Cortex of kidney (tissue), 1 donor: ENCODE measurements at places on chromosomes 5 and 9.

DNA sequence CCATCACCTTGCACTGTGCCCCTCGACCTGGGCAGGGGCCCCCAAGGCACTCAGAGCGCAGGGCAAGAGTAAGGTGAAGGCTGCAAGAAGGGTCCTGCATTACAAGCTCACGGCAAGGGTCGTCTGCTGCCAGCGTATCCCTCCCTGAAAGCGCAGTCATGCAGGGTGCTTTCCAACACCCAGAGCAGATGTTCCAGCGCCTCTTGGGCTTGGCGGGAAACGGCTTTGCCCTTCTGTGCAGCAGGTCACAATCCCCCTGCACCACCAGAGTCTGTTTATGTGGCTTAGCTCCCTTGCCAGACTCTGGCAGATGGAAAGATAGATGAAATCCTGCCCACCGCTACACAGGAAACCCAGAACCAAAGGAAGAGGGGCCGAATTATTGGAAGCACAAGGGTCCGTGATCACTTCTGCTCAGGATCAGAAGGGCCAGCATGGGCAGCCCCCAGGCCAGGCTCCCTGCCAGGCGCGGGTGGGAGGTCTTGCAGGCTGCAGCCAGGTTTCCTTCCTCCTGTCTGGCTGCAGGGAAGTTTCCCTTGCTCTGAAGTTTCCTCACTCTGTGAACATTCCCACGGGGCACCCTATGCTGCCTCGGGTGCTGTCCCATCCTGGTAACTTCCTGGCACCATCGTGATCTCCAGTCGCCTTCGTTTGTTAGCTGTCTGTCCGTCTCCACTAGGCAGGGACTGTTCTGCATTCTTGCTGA, 132.2 kb downstream of the ZNF354C start:
- DNase-seq = no peak

GRCh38 chr9:95089257-95090022, 228.1 kb downstream of the FANCC start:
- DNase-seq = no peak

- no peak for DNase-seq
Measured at GRCh38 chr5:31944684-31945445, 229.3 kb downstream of the GOLPH3 start.

GRCh38 chr5:58048185-58048925, 411.5 kb downstream of the PLK2 start:
- DNase-seq = no peak

DNA sequence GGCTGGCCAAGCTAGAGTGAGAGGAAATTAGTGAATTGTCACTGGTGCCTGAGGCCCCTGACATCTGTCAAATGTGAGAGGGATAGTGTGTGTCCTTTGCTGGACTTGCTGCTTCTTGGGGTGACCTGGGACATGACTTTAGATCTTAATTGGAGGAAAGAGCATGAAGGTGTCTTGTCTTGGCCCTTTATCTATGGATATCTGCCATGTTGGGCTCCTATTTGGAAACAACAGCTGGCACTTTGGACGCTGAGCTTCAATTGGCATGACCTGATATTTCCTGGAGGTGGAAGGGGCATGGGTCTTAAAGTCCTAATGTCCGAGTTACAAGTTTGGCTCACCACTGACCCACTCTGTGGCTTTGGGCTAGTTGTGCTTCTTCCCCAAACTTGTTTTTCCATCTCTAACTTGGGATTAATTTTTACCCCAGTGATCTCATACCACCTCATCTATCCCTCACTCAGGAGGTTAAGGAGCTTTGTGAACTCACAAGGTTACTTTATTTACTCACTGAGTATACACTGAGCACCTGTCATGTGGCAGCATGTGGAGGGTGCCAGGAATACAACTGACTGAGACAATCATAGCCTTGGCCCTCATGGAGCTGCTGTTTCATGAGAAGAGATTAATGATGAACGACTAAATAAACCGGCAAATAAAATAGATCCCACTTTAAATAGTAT, 30.1 kb upstream of the CXCL14 start:
- DNase-seq = no peak

- DNase-seq = no peak
Measured at GRCh38 chr9:38681747-38682227, 38.1 kb downstream of the FAM240B start.

DNA sequence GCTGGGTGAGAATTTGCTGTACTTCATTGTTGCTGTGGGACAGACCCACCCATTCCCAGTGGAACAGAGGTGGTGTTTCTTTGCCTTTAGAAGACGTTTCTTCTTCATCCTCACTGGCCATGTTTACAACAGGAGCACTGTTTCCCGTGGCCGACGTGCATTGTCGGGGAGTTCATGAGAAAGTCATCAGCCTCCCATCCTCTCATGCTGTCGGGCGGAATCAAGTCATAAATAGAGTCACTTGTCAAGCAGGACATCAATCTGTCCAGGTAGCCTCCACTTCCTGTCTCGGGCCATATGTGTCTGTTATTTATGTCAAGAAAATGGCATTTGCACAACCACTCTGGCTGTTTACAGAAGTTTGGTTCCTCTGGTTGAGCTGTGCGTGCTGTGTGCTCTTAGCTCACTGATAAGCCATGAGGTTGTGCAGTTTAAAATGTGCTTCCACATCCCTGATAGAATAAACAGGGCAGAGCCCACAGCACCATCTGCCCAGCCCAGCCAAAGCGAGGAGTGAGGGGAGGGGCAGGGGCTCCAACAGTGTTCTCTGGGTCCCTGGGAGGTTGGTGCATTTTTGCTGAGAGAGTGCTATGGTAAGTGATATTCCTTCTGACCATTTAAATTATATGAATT, 401.9 kb upstream of the IRX2 start:
- no peak for DNase-seq

DNA sequence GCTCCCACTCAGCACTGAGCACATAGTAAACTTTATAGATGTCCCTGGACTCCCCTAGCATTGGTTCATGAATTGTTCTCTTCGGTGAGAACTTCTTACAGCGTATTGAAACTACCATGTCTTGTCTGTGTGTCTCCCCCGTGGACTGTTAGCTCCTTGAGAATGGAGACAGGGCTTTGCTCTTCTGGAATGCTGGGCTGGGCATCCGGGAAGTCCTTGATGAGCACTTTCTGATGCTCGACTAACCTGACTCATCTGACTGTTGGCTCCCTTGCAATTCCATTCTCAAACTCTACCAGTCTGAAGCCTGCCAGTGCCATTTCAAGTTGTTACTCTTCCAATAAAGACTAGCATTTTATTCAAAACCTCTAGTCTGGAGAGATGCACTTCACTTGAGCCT, 15.0 kb upstream of the PFDN1 start:
- DNase-seq = no peak

DNA sequence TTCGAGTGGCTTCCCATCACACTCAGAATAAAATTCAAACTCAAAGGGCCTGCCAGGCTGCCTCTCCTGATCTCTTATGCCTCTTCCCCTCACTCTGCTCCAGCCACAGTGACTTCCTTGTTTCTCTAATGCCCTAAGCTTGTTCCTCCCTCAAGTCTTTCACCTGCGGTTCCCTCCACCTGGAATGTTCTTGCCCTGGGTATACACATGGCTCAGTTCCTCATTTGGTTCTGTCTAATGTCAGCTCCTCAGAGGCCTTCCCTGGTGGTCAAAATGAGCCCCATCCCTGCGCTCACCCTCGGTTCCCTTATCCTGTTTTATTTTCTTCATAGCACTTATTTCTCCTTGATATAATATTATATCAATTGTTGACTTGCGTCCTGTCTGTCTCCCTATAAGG, 12.7 kb upstream of the CYSTM1 start:
- DNase-seq = no peak

DNA sequence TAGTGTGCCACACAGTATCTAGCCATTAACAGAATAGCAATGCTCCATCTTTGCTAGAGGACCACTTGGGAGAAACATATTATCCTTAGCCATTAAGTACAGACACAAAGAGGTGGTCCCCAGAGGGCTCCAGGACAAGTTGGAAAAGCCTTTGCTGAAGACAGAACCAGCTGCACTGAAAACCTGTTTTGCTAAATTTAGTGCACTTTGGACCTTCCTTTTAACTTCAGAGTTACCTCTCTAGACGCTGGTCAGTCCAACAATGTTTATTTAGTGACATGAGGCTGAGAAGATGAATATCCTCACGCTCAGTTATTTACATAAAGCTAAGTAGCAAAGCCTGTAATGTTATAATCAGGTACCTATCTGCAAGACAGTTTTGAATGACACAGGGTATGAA, 265.0 kb upstream of the ZNF608 start:
- DNase-seq = no peak

DNA sequence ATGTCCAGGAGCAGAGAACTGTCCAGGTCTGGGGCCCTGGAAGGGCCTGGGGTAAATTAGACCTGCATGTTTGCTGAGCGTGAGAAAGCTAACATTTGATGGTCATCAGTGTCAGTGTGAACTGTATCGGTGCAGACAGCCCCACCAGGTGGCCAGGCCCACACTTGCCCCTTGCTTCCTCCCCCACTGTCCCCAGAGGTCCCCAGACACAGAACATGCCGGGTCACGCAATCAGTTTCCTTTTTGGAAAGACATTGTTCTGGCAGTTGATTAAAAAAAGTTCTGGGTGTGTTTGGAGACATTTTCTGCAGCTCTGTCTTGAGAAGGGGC, 1.5 kb downstream of the NKD2 start:
- DNase-seq = no peak

DNA sequence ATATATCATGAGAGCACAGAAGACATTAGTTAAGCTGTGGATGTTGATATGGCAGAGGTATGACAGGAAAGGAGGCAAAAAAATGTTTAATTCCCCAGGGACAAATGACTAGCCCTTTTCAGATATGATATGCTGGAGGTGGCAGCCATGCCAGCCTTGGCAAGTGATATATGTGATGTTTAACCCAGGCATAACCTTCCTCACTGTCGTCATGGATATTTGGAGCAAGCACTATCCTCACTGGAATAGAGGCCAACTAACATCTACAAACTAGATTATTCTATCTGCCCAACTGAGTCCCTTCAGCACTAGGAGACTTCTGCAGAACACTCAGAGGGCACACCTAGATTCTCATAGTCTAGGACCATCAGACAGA, 27.3 kb upstream of the SLC46A2 start:
- no peak for DNase-seq

DNA sequence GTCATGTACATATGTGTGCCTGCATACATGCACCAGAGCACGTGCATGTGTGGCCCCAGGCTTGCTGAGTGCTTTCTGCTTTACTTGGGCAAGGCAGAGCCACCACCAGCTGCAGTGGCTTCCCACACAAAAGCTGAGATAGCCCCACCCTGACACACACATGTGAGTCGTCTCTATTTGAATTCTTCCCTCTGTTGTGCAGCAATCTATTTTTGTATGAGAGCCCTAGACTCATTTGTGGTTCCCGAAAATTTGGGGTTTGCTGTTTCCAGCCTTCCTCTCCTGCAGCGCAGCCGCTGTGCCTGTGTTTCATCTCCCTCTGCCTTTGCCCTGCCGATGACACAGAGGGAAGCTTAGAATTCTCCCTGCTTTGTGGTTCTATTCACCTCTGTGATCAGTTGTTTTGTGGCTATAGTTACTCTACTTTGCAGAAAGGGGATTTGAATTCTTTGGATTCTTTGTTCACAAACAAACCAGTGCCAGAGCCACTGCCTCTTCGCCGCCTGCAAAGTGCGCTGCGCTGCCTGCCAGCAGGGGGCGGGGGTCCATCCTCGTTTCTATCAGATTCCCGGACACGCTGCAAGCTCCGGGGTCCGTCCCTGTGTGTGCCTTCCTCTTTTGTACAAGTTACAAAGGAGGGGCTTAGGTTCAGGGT, 95.8 kb upstream of the DAP start:
- no peak for DNase-seq

GRCh38 chr9:129323999-129324553, 146.0 kb upstream of the IER5L start:
- DNase-seq = no peak

DNA sequence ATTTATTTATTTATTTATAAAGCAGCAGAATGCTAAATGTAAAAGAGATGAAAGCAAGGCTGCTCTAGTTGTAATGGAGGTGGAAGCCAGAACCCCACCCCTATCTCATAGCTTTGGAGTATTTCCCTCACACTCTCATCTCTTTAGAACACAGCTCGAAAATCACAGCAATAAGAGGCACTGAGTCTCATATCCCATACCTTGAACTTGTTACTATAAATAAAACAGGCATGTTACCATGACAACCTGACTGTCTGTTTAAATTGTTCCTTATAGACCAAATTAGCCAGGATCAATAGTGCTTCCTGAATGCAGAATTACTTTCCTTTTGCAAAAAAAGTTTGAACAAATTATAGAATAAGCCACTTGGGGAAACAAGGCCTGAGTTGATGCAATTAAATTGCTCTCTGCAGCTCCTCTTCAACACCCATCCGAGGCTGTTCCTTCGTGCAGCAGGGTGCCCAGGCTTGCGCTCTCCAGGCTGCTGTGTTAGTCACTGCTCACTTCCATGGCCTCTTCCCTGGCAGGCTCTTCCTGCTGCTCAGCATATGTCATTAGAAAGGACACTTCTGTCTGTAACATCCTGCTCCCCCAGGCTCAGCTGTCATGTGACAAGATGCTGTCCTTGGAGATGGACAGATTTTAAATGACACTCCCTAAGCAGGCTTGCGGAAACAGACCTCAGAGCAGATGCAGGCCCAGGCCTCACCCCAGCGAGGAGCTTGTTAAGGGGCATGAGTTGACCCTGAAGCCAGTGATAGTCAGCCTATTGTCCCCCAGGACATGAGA, 120.2 kb downstream of the CARTPT start:
- DNase-seq = no peak
